ENCODE measurements at places on chromosomes 1 and 21. TPM values are rescaled to one million over a fixed set of nuclear protein-coding genes. Genes with fewer than 3 reads are reported as not detected.
A peak's percentile ranks its signal among the peaks of the same experiment; 100 is the strongest.

- peak; percentile 40 for DNase-seq
Measured at GRCh38 chr1:150973258-150973835, 1.3 kb downstream of the CERS2 start.

DNA sequence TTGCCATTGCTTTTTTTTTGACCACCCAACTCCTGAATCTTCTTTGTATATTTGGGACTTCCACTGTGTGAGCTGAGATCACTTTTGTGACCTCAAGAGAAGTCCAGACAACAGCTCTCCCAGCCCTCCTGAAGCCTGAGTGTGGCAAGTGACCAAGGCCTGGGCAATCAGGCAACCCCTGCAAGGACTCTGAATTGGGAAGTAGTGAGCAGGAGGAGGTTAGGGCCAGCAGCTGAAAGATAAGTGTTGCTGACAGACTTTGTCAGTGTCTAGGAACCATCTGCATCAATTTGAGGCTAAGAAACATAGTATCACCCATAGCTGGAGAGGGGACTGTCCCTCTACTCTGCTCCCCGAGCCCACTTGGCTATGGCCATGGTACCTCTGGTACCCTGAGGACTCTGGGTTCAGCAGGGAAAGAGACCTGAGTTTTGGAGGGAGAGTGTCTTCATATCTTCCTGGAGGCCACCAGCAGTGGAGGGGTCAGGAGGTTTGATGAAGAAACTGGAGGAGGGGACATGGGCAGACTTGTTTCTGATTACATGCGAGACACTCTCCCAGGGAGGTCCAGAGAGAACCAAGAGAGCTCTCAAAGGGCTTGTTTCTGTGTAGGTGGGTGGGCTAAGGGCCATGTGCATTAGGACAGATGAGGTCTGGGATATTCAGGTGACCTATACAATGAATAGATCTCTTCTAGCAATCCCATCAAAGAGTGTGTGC, 147.0 kb upstream of the DNAH14 start:
- DNase-seq, result no peak

DNA sequence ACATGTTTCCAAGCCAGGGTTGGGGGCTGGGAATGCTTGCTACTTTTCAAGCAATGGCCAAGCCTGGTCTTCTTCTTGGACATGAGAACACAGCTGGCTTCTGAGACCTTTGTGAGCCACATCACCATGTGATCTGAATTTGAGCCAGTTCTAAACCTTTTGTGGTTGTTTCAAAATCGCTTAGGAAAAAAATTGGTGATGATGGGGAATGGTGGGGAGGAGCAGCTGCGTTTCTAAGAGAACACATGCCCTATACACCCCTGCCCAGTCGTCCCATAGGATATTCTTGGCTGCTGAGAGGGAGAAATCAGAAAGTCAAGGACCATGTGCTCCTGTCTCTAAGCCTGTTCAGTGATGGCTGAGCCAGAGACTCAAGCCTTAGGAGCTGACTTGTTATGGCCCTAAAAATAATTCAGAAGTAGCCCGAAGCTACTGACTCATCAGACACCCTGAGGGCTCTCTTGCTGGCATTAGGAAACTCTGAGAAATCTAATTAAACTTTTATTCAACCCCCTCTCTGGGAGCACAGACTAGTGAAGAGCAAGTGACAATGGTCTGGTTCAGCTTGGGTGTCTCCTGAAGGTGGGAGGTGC, 30.5 kb downstream of the CCDC185 start:
- no peak for DNase-seq

DNA sequence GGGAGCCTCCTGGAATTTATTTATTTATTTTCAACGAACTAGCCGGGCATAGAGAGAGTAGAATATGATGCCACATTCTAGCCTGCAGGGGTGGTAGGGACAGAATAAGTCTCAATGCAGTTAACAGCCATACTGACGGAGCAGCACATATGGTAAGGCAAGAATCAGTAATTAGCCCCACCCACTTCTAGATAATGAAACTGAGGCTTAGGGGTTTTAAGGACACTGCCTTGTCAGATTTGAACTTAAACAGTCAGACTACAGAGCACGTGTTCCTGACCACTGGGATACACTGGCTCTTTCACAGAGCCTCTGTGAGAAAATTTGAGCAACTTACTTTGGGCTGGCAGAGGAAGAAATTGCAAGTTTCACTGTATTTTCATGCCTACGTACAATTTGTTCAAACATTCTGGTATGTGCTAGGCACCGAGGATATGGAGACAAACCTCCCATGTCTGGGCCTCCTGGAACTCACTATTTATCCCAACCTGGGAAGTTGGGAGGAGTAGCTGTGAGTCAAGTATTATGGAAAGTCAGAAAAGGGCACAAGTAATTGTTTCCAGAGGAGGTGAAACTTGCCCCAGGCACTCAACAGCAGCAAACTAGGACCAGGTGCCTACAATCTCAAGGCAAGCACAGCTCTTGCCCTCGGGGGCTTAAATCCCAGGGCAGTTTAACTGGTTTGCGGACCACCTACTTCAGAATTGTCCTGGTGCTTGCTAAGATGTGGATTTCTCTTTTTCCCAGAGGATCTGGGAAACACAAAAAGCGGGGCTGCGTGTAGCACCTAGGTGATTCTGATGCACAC, 1.6 kb upstream of the CLIC4 start:
- DNase-seq, result no peak

The SYT11 gene
- total RNA-seq, result 16.5 TPM

- DNase-seq, result no peak
Measured at GRCh38 chr1:169949139-169949538, 55.4 kb upstream of the SCYL3 start.

GRCh38 chr1:184039126-184039525, 1.6 kb upstream of the COLGALT2 start:
- DNase-seq, result no peak

The OR2L3 gene
- total RNA-seq, result not detected

GRCh38 chr1:15051882-15052528, 101.5 kb upstream of the TMEM51 start:
- DNase-seq, result no peak

The C4BPA gene
- total RNA-seq, result not detected

- DNase-seq, result no peak
Measured at GRCh38 chr1:101632548-101633272, 364.0 kb downstream of the OLFM3 start.

- DNase-seq, result no peak
Measured at GRCh38 chr1:40519517-40519916, 10.9 kb downstream of the EXO5 start.

- DNase-seq, result no peak
Measured at GRCh38 chr1:205325334-205325884, 3.9 kb upstream of the NUAK2 start.

DNA sequence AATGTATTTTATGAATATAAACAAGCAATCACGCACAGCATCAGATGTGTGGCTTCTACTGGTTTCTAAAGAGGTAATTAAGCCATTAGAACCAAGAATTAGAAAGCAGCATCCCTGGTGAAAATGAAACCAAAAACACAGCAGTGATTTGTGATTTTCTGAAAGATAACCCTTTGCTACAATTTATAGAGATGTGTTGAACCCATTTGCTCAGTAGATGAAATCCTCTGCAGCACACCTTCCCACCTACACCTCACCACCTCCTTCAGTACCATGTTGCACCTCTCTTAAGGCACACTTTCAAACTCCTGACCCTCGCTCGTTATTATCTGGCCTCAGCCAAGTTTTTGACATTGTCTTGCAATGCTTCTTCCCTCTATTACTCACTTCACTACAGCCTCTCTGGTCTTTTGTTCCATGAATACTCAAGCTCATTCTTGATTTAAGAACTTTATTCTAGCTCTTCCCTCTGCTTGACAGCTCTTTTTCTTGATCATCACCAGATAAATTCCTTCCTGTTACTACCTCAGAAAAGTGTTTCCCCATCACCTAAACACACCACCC, 38.6 kb downstream of the NSL1 start:
- no peak for DNase-seq

GRCh38 chr1:1306661-1307260, 969 bp downstream of the ACAP3 start:
- no peak for DNase-seq

GRCh38 chr1:3584915-3585314, 26.4 kb downstream of the MEGF6 start:
- DNase-seq, result no peak

The CELA2A gene
- not detected for total RNA-seq

The SLC44A5 gene
- 4.2 TPM for total RNA-seq

GRCh38 chr1:91851130-91852010, 34.6 kb downstream of the TGFBR3 start:
- DNase-seq, result peak; percentile 98

GRCh38 chr1:113142791-113143190, 69.8 kb downstream of the LRIG2 start:
- DNase-seq, result no peak

The CLDN17 gene
- not detected for total RNA-seq

DNA sequence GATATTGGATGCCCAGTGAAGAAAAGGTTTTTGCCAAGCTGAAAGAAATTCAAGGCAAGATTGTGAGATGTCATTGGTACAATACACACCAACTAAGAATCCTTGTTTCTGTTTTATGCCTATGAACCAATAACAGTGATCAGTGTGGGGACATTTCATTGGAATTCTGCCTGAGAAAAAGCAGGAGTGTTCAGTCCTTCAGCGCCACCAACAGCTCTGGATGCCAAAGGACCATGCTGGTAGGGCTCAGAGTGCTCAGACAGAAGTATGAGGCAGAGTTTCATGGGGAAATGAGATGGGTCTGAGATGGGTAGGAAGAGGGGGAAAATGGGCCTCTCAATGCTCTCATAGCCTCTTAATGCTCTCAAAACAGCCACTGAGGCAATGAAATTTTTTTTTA, 56.5 kb downstream of the GABPA start:
- no peak for DNase-seq

DNA sequence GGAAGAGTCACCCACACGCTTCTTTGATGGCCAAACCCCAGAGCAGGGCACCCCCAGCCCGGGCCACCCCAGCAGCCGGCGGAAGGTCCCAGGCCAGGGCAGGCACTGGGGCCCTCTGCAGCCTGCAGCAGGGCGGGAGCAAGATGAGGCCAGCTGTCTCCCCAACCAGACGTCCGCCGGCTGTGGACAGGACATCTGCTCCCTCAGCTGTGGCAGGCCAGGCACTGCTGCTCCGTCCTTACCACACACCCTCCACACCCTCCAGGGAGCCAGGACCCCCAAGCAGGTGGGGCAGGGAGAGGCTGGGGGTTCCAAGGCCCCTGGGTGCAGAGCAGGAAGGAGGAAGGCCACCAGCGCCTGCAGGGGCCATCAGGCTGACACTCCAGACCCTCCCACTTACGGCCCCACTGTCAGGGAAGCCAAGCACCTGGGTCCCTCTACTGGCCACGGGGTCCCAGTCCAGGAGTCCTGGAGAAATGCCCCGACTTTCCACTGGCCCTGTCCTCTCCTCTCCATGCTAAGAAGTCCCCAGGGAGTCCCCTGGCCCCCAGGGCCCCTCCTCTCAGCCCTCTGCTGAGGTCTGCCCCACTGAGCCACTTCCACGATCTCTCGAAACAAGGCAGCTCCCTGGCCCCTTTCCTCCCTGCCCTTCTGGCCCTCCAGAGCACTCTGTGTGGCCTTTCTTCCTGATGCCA, 5.6 kb downstream of the WNT9A start:
- DNase-seq, result no peak

The PLPPR4 gene
- 1.5 TPM for total RNA-seq

The CYYR1 gene
- total RNA-seq, result 19.9 TPM

The SLC35F3 gene
- total RNA-seq, result not detected

DNA sequence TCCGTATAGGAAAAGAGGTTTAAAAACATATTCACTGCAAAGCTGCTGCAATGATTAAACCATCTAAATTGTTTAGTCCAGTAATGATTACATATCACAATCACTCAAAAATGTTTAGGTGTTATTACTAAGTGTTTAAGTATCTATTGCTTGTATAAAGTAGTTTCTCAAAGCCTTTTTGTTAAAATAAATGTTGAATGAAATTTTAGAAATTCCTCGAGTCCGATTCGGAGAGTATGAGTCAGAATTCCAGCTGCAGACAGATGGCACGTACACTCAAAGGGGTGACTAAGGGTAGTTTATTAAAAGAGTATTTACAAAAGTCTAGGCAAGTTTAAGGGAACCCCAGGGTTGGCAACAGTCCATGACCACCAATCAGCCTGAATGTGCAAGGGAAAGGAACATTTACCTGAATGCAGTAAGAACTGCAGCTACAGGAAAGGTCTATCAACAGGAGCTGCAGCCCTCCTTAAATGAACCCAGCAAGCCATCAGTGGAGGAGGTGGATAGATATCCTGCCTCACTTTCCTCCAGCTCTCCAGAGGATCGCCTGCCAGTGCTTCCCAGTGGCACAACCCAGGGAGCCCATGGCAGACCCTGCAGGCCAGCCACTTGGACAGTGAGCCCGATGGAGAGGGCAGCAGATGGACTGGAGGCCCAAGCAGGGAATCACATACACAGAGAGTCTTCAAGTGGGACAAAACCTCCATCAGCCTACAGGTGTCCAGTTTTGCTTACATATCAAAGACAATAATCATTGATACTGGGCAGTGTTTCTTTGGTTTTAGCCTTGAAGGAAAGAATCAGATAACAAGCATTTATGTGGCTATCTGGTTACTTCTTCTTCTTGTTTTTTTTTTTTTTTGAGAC, 92.1 kb upstream of the SLC44A3 start:
- DNase-seq, result no peak

Measured in left cardiac atrium (tissue), 4 donors.